Activated gamma-delta T cell treated with Interleukin-2 at 50 U/mL for 16 hours (primary cell): ENCODE measurements at places on chromosomes 11 and 22.

DNA sequence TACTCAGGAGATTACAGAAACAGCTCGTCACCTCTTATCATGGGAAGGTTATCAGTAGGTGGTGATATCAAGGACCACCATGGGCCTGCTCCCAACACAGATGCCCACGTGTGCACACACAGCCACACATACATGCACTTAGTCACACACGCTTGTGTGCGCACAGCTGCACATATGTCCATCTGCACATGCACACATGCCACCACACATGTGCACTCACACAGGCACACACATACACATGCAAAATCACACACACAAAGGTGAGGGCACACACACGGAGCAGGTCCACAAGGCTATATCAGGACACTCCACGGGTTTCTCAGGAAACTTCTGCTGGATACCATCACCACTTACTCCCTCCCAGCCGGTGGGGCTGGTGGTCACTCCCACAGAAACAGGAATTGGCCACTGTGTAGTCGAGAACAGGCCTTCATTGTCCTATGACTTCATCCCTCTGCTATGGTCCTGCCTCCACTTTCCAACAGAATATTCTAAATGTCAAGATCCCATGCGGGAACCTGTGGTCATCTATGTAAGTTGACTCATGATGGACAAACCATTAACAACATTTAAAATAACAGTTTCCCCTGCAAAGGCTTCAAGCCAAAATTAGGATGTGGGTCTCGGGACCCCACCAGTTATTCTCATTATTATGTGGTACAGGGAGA, 2.2 kb downstream of the C11orf24 start:
- DNase-seq, result no peak

DNA sequence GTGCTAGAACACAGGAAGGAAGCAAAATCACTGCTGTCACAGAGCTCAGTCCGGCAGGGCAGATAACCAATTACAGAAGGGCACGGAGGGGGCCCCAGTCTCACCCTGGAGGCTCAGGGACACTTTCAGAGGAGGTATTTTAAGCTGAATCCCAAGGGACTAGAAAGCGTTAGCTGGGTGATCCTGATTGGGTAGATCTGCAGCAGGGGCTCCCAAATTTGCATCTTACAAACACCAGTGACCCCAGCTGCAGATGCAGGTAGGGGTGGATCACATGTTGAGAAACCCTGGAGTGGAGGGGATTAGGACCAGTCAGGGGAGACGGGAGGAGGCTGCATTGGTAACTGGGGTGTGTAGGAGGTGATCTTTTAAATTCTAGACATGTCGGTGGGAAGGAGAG, 91.4 kb downstream of the CSNK2A3 start:
- DNase-seq, result no peak

DNA sequence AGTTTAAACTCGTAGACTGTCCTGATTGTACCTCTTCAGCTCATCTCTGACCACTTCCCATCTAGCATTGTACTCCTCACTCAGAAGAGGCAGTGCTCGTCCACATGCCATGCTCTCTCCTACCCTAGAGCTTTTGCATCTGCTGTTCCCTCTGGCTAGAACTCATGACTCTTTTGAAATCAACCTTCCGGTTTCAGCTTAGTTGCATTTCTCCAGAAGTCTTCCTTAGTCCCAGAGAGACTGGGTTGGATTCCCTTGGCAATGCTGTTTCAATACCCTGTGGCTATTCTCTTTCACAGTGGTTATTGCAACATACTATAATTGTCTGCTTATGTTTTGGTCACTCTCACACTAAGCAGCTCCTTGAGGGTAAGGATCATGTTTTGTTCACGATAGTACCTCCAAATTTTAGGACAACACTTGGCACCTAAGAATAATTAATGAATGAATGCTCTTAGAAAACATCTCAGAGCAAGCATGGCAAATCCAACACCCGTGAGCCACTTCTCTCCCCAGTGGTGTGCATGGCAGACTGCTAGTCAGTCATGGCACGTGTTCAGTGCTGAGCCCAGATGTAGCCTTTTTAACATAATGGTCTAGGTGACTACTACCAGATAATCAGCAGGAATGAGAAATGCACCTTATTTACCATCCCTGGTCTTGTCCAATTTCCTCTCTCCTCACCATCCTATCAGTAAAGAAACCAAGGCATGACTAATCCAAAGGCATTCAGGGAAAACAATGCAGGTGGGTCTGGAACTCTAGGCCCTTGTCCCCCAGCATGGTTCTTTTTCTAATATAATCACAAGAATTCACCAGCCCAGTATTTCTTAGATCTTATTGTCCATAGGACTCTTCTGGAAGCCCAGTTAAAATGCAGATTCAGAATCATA, 14.5 kb downstream of the SEPTIN3 start:
- DNase-seq, result no peak

GRCh38 chr11:46387456-46387855, 4.1 kb downstream of the CHRM4 start:
- no peak for DNase-seq

- no peak for DNase-seq
Observed at GRCh38 chr11:100630898-100631297, 56.2 kb upstream of the ARHGAP42 start.

GRCh38 chr11:37647767-37648166, 1049.7 kb upstream of the RAG2 start:
- no peak for DNase-seq

DNA sequence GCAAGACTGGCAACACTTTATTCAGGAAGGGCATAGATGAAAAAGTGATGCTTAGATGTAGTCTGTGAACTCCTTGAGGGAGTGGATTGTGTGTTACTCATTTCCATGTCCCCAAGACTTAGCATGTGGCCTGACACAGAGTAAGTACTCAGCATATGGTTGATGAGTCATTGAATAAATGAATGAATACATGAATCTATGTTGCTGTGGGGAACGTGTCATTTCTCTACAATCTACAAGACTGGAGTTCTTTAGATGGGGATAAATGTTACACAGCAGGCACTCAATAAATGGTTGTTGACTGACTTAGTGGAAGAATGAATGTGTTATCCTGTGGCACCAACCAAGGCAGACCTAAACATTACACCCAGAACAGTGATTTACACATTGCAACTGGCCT, 17.9 kb downstream of the BPIFC start:
- no peak for DNase-seq

- no peak for DNase-seq
Observed at GRCh38 chr11:117020869-117021564, 77.2 kb downstream of the SIK3 start.

DNA sequence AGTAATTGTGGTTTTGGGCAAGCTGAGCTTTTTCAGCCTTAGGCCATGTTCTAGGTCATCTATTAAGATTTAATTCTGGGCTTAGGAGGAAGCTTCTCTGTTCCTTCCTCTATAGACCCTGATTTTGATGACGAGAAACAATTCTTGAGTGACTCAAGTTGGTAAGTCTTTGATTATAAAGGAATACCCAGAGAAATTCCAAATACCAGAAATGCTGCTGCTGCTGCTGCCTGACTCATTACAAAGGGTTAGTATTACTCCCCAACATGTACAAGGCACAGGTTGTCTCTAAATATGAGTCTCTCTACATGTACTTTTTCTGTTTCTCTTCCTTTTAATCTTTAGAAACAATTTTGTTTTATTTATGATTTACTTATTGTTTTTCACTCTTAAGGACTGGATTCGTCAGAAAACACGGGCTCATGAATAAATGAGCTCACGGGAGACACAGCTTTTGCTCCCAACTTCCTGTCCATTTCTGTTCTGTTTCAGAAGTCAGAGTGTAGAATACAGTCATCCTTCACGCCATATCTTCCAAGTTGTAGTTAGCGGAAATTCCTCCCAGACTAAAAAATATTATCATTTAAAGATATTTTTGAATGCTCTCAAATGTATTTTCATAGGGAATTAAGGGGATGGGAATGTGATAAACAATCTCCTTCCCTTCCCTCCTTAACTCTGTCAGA, 31.8 kb upstream of the RBMXL2 start:
- DNase-seq, result no peak

DNA sequence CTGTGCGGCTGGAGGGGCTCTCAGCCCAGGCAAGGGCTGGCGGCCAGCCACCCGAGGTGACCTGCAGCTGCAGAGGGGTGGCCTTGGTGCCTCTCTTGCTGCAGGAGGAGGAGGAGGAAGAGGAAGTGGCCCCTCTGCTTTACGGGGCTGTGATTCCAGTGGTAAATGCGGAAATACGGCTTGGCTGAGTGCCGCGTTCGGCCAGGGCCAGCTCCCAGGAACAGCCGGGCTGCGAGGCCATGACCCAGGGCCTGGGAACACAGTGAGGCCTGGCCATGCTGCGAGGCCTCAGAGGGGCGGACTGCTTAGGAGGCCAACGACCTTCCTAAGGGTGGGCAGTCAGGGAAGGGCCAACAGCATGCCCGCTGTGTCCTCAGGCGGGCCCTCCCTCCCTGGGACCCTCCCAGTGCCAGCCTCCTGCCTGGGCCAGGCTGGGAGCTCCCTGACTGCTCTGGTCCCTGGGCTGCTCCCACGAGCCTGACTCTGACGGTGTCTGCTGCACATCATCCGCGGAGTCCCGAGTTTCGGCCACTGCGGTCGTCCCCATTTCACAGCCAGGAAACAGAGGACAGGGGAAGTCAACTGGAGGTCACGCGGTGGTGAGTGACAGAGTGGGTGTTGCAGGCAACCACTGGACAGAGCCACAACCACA, 20.8 kb upstream of the PPARA start:
- no peak for DNase-seq

DNA sequence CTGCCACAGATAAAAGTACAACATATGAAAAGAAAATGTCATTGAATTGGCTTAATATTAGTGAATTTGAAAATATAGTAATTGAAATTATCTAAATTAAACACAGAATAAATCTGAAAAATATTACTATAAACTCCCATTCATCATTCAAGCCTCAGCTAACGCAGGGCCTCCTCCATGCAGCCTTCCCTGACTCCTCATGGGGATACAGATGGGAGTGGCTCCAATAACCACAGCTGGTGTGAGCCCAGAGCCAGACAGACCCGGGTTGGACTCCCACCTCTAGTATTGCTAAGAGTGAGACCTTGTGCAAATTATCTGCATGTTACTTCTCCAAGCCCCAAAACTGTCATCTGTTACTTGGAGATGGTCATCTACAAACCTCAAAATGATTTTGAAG, 44.9 kb downstream of the CSF2RB start:
- DNase-seq, result no peak

DNA sequence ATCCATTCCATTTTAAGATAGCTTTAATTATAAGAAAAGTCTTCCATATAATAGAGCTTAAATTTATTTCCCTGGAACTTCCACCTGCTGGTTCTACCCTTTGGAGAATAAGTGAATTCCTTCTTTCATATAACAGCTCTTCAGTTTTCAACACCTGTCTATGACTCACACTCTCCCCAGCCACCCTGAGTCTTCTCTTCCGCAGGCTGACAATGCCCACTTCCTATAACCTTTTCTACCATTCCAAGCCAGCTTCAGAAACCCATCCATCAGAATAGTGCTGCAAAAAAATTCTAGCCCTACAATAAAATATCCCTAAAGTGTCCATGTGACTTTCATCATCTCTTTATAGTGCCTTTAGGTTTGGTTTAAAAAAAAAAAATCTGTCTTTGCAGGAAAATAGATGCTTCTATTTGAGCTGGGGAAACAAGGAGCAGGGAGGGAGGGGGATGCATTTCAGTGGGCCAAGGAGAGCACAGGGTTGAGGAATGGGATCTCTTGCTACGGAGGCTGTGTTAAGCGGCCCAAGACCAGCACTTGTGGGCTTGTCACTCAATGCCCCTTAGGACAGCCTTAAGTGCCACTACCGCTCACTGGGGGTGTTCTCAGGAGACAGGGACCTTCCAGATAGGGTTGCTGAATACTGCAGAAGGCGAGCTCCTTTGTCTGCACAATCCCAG, 178.6 kb downstream of the DSCAML1 start:
- DNase-seq, result no peak

DNA sequence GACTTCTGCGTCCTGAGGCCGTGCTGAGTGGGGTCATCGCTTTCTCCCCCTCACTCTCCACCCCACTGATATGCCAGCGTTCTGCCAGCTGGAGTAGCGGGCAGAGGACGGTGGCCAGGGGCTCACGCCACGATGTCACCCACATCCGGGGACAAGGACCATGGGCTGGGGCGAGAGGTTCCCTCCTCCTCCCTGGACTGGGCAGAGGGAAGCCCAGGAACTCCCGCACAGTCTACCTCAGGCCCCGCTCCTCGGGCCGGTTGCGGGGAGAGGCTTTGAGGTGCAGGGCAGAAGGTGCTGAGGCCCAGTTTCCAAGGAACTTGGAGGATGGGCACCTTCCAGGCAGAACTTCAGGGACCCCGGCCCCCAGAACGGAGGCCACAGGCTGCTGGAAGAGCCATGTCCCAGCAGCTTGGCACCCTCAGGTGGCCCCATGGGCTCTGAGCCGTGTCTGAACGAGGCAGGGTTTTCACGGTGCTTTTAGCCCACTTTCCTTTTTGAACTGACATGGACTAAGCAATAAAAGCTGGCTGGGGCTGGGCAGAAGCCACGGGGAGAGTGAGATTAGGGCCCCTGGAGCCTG, 25.4 kb downstream of the ADAMTS15 start:
- DNase-seq, result no peak

DNA sequence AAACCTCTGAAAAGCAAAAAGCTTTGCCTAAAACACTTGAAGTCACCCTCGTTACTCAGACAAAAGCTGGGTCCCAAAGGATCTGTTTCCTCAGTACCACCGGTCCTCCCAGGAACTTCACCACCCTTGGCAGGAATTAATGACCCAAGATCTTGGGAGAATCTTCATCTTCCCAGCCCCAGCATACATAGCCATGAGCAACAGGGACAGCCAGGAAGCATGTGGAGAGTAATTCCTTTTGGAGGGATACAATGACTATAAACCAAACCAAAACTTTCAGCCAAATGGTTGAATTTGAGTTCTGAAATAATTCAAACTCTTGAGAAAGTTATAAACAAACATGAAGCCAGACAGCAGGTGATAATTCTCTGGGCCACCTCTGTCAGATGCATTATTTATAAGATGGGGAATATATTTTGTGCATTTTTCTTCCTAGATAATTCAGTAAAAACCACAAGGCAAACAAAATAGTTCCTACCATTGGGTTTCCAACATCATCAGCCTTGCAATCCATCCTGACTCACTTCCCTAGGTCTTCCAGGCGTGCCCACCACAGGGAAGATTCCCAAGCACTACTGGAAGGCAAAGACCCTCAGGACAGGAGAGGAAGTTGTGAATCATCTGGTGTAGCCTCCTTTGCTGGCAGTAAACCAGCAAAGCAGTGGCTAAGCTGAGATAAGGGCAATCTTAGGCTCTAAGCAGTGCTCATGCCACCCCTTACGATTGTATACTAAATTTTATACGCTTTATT, 71.7 kb upstream of the DRD2 start:
- DNase-seq, result no peak
